ENCODE measurements at places on chromosomes 16 and 17.

DNA sequence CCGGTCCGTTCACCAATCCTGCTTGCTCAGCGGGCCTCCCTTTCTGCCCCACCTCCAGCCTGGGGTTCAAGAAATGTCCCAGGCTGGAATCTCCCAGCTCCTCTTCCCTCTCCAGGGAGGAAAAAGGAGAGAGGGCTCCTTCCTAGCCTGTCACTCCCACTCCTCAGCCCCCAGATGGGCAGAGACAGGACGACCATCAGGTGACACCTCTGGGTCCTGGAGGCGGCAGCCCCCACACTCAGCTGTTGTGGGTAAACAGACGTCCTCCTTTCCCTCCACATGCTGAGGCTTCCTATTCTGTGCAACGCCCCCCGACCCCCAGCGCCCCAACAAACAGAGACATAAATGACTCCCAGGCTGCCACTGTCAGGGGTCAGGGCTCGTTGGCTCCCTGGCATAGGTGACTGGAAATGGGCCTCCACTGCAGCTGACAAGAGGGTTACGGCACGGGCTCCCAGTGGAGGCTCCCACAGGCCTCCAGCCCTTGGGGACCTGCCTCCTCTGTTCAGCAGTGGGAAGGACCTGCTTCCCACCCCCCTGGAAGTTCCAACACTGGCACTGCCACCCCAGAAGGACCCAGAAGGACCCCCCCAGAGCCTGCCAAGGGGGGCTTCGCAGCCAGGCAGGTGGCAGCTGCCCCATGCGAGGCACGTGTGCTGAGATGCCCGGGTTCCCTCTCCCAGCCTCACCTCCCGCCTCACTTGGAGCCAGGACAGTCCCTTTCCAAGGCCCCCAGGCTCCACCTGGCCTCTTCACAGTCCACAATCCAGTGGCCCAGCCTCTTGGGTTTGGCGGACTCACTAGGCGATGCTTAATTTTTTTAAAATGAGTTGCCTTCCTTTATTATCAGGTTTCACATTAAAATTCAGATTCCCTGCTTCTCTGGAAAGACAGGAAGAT, 232.3 kb downstream of the KATNIP start:
- no peak for DNase-seq

DNA sequence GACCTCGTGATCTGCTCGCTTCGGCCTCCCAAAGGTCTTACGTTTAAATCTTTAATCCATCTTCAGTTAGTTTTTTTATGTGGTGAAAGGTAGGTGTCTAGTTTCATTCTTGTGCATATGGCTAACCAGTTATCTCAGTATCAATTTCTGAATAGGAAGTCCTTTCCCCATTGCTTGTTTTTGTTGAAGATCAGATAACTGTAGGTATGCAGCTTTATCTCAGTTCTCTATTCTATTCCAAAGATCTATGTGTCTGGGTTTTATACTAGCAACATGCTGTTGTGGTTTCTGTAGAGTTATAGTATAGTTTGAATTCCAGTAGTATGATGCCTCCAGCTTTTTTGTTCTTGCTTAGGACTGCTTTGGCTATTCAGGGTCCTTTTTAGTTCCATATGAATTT, 65.2 kb downstream of the TNFRSF13B start:
- DNase-seq: no peak

DNA sequence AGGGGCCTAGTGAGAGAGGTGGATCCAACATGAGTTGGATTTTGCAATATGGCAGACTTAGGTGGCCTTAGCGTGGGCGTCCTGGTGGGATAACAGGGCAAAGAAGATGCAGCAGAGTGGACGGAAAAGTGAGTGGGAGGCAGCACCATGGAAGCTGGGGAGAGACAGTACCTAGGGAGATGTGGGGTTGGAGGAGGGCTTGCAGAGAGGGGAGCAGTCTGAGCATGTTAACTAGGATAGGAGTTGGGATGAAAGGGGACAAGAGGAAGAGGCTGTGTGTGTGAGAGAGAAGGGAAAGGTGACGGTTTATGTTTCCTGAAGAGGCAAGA, 120.1 kb downstream of the NTN1 start:
- no peak for DNase-seq

DNA sequence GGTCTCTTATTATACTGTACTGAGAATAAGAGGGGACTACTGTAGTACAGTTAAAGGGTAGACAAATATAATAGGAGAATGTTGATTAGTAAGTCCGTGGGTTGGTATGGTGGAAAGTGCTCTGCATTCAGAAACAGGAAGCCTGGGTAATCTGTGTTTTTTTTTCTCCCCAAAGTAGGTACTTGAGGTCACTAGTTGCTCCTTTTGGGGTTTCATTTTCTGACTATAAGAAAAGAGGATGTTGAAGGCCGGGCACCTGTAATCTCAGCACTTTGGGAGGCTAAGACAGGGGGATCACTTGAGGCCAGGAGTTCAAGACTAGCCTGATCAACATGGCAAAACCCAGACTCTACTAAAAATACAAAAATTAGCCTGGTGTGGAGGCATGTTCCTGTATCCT, 42.0 kb upstream of the MMD start:
- no peak for DNase-seq

DNA sequence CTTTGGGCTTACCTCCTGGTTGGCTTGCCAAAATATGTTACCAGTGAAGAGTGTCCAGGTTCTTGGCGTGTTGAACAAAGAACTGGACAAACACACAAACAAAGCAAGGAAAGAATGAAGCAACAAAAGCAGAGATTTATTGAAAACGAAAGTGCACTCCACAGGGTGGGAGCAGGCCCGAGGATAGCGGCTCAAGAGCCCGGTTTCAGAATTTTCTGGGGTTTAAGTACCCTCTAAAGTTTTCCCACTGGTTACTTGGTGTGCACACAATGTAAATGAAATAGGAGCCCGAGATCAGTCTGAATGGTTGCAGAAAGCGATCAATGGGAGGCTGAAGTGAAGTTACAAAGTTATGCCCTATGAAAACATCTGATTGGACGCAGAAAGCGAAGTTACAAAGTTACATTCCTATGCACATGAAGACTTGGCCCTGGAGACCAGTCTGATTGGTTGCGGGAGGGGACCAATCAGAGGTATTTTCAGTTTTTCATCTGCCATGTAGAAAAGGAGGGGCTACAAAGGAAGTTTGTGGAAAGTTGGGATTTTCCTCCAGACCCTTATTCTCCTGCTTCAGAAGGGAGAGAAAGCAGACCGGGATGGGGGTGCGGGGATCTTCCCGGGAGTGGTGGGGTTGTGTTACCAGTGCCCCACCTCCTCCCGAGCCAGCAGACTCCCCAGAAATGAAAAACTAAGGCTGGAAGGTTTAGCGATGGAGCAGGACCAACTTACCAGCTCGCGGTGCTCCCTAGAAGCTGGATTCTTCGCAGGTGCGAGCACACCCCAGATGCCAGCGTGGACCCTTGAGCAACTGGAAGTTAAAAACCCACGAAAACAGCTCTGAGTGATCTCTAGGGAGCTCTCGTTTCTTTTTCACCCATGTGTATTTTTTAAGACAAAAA, at the start of gene SLFN12:
Gene SLFN12, minus strand, starts transcription at position 325 of the 899 bp plus-strand sequence. CDS start 9,472 bp downstream, outside the sequence.
- peak; percentile 17 for DNase-seq

- DNase-seq: no peak
These were observed 40.2 kb upstream of the PLCG2 start for GRCh38 chr16:81738783-81739496.

- no peak for DNase-seq
These were observed 79.2 kb upstream of the LGALS9 start for GRCh38 chr17:27551701-27552248.

DNA sequence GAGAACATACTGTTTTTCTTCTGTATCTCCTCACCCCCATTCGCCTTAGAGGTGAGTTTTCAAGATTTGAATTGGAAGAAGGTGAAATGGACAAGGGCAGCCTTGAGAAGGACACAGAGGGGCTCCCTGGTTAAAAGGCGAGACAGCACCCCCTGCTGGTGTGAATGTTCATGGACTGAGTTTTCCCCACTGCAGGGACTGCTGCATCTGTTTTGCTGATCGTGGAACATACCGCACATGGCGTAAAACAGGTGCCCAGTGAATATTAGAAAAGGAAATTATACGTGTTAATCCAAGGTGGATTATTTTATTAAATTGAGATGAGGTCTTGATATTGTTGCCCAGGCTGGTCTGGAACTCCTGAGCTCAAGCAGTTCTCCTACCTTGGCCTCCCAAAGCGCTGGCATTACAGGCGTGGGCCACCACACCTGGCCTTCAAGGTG, 54.5 kb downstream of the NDE1 start:
- peak; percentile 89 for DNase-seq

DNA sequence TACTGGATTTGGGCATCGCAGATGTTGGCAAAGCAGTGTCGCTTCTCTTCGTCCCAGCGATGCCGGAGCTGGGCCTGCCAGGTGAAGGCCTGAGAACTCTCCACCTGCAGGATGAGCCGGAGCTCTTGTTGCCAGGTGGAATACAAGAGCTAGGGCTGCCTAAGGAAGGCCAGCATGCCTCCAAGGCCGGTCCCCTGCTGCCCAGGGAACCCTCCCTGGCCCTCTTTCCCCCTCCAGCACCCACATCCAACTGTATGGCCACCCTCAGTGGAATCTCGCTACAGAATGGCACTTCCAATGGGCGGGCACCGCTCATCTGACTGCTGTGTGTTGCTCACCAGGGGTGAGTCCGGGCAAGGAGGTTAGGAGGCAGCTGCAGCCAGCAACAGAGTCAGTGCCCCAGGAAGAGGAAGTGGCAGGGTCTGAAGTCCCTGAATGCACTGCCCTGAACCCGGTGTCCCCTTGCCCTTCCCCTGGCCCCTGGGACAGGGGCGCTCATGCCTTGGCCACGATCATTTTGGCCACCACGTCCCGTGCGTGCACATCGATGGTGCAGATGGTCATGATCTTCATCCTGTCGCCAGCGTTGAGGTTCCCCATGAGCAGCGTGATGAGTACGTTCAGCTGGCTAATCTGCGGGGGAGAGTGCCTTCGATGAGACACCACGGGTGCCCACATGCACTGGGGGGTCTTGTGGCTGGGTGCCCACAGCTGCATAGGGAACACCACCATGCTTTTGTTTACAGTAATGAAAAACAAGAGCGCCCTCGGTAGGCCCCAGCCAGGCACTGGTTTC, 75.8 kb downstream of the DNAH17 start:
- no peak for DNase-seq

GRCh38 chr17:20996724-20997615, 45.8 kb downstream of the USP22 start:
- DNase-seq: no peak

DNA sequence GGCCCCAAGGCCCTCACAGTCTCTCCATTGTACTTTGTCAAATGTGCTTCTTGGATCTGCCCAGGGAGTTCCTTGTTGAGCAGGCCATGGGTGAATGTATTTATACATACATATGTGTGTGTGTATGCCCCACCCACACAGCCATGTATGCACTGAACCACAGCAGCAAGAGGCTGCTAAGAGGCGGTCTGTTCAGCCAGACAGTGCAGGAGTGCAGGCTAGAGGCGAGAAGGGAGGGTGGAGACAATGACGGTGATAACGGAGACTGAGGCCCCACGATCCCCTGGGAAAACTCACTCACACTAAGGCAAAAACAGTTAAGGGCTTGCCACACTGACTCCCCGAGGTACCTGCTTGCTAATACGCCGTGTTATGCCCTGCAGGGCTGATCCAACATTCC, 151.0 kb upstream of the CDC42EP4 start:
- no peak for DNase-seq

DNA sequence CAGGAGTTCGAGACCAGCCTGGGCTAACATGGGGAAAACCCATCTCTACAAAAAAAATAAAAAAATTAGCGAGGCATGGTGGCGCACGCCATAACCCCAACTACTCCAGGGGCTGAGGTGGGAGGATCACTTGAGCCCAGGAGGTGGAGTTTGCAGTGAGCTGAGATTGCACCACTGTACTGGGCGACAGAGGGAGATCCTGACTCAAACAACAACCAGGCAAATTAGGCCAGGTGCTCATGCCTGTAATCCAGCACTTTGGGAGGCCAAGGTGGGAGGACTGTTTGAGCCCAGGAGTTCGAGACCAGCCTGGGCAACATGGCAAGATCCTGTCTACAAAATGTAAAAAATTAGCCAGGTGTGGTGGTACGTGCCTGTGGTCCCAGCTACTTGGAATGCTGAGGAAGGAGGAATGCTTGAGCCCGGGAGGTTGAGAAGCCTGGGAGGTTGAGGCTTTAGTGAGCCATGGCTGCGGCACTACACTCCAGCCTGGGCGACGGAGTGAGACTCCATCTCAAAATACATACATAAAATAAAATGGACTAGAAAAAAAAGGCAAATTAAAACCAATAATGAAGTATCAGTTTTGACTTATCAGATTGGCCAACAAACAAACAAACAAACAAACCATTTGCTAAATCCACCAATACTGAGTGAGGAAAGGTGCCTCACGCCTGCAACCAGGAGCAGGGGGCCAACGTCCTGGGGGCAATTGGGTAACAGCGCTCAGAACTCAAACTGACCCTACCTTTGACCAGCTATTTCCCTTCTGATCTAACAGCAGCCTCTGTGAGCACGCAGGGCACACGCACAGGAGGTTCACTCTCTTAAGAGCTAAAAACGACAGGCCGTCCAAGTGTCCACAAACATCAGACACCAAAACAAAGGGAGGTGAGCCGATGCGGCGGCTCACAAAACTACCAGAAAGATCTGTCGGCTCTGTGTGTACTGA, 19.4 kb upstream of the FASN start:
- no peak for DNase-seq

GRCh38 chr16:54649876-54650275, 280.8 kb upstream of the IRX5 start:
- DNase-seq: no peak

DNA sequence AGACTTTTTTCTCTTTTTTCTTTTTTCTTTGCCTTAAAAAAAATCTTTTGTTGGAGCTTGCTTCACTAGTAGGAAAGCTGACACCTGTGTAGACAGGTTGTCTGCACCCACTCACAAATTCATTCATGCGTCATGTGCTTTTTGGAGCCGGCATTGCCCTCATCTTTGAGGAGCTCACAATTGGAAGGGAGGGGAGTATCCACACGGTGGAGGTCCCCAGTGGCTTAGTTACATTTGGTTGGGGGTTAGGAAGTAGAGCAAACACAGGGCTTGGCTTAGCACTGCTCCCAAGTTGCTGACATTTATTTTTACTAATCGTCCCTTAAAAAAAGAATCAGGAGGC, 18.7 kb upstream of the MEIOB start:
- peak; percentile 19 for DNase-seq

DNA sequence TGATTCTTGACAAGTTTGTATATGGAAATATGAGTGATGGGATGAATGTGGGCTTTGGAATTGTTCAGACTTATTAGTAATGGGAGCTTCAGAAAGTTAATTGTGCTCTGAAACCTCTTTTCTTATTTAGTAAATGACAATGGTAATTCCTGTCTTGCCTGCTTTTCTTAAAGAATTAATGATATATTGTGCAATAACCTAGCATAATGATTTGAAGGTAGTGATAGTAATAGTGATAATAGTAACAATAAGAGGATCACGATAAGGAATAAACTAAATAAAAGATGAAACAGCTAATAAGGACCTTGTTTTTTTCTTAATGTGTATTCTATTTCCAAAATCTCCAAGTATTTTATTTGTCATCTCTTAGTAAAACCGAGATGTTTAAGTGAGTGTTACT, 245.0 kb upstream of the CPHXL start:
- DNase-seq: no peak
